ENCODE measurements at places on chromosomes 1 and 21.

- DNase-seq: no peak
Observed at GRCh38 chr1:107689733-107690132, 275.2 kb downstream of the VAV3 start.

DNA sequence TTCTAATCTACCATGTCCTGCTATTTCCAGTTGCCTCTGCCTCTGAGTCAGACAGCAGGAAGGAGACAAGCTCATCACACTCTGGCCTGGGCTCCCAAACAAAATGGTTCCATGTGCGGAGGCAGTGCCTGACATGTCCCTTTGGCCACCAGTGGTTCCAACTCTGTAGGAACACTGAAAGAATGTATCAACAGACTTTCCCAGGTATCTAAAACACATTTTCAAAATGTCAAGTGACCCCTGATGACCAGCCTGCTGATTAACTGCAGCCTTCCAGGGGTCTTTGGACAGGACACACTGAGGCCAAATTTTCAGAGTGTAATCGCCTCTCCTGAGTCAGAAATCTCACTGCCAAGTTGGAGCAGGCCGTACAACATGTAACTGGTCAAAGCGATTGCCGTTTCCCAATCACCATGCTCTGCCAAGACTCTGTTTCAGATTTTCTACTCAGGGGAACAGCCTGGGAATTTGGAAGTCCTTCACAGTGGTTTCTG is 172.7 kb downstream of the TPR start:
- DNase-seq: no peak

- DNase-seq: no peak
Observed at GRCh38 chr1:185360714-185361113, 43.7 kb upstream of the IVNS1ABP start.

- DNase-seq: no peak
Observed at GRCh38 chr21:24844671-24845070, 762.6 kb downstream of the MRPL39 start.

GRCh38 chr1:234841281-234841680 is 231.3 kb upstream of the IRF2BP2 start:
- no peak for DNase-seq

DNA sequence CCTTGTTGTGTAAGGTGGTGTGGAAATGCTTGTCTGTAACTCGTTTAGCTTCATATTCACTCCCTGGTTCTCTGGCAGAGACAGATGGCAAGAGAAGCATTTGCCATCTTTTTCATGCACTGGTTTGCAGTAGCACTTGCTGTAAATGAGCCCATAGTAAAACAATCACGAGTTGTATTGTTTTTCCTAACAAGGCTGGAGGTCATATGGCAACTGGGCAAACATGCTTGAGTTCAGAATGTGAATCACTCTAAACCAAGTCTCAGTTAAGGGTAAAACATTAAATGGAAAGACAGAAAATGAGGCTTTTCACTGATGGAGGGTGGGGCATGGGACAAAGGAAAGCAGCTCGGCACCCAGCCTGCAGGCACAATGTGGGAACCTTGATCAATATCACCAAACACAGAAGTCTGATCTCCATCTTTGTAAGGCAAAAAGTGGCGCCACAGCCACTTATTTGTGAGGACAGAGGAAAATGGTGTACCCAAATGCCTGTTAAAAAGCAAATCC is 26.5 kb upstream of the LPAR3 start:
- no peak for DNase-seq

GRCh38 chr1:228691926-228692325 is 43.4 kb upstream of the RHOU start:
- DNase-seq: no peak

GRCh38 chr1:229341774-229342655 is 832 bp downstream of the CCSAP start:
- no peak for DNase-seq

GRCh38 chr1:7369866-7370265 is 401.2 kb upstream of the VAMP3 start:
- DNase-seq: no peak

DNA sequence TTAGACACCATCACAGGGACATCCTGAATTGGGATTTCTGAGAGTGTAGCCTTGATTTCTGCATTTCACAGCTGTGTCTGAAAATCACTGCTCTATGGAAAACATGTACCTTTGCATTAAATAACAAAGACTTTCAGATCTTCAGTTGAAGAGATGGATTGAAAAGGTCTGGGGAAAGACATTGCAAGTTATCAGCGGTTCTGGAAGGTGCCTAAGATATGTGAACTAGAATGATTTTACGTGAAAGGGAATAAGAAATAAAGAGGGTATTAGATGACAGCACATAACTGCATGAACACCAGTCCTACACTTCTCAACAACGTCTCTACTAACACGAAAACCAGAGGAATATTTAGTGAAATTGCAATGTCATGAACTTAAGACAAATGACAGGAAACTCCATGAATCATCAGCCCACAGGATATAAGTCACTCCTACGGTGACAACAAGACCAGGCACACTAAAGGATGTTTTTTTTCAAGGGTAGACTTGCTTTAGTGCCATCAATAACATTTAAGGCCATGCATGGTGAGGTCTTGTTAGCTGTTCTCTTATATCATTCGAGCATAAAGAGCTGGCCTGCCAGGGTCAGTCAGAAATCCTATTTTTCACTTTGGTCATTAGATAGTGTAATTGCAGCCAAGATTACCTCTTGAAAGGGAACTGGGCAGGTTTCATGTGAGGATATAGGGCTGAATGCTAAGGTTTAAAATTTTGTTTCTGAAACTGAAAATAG is 283.1 kb downstream of the GRIK1 start:
- DNase-seq: no peak

DNA sequence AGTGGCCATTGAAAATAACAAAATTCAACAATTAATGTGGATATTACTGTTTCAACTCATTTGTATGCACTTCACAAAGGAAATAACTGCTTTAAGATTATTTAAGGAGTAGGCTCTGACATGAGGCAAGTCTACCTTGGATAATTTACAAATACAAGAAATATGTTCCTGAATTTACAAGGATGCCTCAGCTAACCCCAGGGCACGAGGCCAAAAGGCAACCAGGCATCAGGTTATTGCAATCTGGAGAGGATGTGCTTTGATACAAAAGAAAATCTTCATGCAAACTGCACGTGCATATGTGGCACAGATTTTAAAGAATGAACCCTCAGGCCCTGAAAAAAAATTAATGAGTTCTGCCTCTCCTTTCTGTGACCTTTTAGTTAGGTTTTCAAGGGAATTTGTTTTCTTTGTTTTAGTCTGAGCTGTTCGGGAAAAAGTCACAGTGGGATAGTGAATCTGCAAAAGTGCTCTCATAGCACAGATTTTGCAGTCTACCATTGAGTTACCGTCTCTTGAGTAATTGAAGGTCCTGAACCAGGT is 1304.2 kb upstream of the ADGRL4 start:
- DNase-seq: no peak

DNA sequence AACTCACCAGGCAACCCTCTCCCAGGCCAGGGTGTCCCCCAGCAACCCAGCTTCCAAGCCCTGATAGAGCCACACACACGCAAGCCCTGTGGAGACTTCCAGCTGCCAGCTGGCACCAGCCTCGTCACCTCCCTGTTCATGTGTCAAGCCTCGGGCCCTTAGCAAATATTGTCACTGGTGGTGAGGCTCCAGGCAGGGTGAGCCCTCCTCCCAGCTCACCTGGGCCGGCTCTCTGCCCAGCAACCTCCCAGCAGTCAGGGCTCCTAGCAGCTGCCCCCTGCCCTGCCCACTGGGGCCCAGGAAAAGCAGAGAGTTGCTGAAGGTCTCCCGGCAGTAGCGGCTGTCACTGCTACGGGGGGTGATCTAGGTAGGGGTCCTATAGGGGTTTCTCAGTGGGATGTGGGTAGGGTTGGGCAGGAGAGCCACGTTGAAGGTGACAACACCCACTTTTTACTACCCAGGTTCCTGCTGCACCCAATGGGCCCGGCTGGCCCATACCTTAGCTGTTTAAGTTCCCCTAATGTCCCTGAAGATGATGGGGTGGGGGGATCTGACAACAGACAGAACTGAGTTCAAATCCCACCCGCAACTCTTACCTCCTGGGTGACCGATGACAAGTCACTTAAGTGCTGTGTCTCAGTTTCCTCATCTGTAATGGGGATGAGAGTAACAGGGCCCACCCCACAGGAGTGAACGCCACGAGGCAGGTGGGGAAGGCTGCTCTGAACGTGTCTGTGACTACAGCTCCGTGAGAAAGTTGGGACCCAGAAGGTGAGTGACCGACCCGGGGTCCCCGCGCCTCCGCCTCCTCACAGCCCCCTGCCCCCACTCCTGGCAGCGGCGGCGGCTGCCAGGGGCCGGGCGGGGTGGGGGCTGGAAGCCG is 678 bp downstream of the TTC39A start:
- DNase-seq: no peak

DNA sequence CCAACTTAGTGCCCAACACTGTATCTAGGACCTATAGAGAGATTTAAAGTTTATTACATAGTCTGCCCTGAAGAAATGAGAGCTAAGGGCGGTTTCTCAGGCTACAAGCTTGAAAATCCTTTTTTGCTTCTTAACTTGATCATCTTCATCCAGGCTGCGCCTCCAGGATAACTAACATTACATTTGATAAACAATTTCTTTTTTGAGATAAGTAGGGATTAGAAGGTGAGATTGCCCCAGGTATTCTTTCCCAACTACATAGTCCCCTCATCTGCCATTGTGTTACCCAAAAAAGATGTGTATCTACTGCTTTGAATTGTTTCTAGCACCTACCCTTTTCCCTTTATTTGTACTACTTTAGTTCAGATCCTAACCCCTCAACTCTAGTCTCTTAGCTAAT is 25.4 kb downstream of the NUF2 start:
- no peak for DNase-seq

DNA sequence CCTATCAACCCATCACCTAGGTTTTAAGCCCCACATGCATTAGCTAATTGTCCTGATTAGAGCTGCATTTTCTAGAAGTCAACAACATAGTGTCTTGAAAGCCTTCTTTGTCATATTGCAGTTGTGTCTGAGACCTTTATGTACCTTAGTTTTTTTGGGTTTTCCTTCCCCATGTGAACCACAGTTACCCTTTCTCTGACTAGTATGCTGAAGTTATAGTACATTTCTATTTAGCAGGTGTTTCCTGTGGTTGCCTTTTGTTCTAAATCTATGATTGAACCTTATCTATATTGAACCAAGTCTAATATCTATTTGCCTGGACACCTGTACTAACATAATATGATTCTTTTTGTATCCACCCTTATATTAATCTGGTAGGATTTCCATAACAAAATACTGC is 135.6 kb downstream of the ST6GALNAC3 start:
- no peak for DNase-seq

DNA sequence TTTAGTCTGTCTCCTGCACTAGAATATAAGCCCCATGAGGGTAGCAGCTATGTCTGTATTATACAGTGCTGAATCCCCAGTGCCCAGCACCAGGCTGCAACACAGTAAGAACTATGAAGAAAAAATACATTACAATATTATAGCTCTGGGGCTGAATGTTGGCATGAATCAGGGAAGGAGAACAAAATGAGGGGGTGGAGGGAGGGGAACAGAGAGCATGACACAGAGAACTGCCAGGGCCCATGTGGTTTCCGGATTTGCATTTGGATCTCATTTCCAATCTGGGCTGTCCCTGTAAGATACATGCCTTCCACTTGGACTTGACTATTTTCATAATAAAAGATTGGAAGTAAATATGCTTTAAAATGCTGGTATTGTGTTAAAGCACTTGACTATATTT is 35.8 kb downstream of the C1orf198 start:
- peak; percentile 7 for DNase-seq

DNA sequence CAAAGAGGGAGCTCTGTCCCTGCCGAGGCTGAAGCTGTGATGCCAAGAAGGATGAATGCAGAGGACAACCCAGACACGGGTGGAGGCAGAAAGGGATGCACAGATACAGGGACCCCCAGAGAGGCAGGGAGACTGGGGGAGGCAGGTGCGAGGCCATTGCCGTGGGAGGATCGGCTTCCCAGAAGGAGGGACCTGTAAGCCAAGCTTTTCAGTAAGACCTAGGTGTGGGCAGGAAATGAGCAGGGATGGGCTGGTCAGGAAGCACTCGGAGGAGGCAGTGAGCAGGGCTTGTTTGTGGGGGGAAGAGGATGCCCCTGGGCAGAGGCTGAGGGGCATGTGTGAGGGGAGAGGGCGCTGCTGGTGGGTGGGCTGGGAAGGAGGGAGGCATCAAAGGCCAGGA is 67.7 kb upstream of the WNT4 start:
- no peak for DNase-seq

DNA sequence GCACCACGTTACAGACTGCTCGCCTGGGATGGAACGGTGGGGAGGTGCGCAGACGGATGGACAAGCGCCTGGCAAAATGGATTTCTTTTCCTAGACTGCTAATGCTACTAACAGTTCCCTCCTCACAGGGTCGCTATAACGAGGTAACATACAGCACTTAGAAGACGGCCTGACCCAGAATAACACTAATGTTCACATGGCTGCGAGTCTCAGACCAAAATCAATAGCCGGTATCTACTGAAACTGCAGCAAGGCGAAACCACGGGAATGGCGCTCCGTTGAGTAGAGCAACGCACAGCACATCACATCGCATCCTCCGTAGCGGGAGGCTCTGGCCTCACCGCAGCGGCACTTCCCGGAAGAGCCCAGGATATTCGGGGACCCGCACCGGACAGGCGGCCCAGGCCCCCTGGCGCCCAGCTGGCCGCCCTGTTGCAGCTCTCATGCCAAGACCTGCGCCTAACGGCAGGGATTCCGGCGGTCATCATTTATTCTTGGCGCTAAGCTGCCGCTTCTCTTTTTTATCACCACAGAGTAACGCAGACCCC is 46.6 kb downstream of the VPS26C start:
- no peak for DNase-seq

DNA sequence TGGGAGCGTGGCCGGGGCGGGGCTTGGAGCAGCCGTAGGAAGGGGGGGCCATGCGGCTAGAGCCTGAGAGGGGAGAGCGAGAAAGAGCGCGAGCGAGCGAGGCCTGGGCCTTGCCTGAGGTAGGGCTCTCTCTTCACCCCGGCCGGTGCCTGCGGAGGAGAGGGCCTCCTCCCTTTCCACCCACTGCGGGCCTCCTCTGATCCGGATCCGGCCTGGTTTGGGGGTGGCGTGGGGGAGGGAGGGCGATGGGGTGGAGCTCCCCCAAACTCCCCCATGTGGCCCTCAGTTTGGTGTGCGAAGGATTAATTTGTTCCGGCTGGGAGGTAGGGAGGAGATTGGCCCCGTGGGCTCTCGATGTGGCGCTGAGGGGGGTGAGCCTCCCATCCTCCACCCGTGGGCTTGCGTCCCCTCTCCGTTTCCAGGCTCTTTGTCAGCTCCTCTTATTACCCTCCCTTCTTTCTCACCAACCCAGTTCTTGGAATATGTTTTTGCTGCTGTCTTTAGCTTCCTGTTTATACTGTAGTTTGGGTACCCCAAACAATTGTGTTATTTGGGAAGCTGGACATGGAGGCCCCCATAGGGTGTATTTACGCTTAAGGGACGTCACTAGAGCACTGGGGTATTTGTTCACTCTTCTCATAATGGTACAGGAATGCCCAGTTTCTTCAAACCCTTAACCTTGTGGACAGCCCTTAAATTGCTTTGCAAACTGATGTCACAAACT is 685 bp downstream of the UBAP2L start:
- peak; percentile 91 for DNase-seq

DNA sequence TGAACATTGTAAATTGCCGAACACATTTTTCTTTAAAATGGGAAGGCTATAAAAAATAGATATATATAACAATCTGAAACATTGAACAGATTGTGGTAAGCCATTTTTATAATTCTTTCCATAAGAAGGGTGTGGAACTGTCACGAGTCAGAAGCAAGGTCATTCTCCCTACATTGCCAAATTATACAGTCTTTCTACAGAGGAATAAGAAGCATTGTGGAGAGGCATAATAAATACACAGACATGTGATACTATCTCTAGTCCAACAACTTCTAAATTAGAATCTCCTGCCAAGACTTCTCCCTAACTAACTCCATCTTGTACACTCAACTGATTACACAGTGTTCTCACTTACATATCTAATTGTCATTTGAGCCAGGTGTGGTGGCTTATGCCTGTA is 227.9 kb downstream of the CENPF start:
- no peak for DNase-seq

Data from vagina (tissue), 2 donors.